Natural killer cell (primary cell): ENCODE measurements at places on chromosomes 5 and 9.

- DNase-seq: no peak
Measured at GRCh38 chr9:26437056-26437711, 455.4 kb downstream of the CAAP1 start.

- DNase-seq: no peak
Measured at GRCh38 chr5:135208903-135209721, 175.1 kb upstream of the PITX1 start.

- DNase-seq: no peak
Measured at GRCh38 chr9:33182519-33182918, 15.4 kb upstream of the B4GALT1 start.

- DNase-seq: no peak
Measured at GRCh38 chr9:76772686-76773445, 8.6 kb downstream of the PCA3 start.

DNA sequence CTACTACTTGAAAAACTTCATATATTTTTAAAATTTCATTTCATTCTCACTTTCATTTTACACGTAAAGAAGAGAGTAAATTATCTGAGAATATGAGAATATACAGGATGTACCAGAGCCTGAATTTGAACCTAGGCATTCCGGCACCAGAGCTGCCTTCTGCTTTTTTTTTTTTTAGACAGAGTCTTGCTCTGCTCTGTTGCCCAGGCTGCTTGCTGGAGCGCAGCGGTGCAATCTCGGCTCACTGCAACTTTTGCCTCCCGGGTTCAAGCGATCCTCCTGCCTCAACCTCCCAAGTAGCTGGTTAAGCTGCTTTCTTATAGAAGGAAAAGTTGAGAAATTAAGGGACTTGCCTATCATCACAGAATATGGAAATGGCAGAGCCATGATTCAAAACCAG lies 540.1 kb downstream of the EBF1 start:
- no peak for DNase-seq

GRCh38 chr5:172918421-172919371 lies 40.5 kb upstream of the RPL26L1 start:
- DNase-seq: peak; percentile 70

DNA sequence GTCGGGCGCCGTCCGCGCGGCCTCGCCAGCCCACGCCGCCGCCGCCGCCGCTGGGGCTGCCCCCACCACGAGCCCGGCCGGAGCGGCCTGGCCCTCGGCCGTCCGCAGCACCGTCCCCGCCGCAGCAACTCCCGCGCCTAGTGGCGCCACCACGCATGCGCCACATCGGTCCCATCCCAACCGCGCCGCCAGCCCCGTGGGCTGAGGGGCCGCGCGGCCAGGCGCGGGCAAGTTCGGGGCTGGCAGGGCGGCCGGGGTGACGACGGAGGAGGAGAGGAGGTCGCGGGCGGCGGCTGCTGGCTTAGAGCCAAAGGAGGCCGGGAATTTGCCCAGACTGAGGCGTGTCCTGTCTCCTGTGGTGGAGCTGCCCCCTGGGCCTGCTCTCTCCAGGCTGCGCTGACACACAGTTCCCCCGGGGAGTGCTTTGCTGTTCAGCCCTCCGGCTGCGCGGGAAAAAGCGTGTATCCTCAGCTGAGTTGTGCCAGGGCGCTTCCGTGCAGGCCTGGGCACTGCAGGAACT lies at the start of gene TUSC1:
TSS of gene TUSC1 (minus strand) at position 298 of the 520 bp plus-strand sequence. CDS start at position 166, 132 bp downstream.
- no peak for DNase-seq

DNA sequence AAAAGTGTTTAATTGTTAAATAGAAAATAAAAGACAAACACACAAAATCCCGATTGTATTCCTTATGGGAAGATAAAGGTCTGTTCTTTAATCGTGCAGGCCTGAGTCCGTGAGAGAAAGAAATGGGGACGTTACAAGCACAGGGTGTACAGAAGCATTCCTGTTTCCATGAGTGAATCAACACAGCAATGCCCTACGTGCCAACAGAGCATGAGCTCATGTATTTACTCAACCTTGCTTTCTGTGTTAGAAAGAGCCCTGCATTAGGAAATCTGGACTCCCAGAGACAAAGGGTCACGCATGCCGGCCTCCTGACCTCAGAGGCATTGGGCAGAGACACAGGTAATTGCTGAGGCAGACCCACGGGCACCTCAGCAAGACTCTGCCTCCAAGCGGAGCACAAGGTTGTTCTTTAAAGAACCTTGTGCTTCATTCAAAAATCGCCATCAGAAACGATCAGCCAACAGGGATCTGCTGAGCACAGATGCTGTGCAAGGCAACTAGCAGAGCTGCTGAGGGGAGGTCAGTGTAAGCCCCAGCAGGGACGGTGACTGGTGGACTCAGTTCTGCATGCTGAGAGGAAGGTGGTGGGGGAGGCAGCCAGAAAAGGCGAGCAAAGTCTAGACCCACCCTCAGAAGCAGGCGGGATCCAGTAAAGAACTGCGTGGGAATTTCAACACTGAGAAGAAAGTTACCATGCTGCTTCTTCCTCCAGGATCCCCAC lies 101.0 kb downstream of the TLE1 start:
- no peak for DNase-seq

DNA sequence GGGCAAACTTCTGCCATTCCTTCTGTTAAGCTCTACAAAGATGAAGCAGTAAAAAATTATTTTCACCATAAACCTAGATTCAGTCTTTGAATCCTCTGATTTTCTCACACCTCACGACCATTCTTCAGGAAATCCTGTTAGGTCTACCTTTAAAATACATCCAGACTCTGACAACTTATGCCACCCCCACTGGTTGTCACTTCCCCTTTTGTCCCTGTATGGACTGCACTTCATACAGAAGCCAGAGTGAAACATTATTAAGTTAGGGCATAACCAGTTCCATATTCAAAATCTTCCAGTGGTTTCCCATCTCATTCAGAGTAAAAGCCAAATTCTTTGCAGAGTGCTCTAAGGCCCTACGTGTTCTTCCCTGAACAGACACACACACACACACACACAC lies 499.8 kb downstream of the RASEF start:
- no peak for DNase-seq

GRCh38 chr9:89799766-89800165 lies 195.0 kb downstream of the GADD45G start:
- DNase-seq: no peak

DNA sequence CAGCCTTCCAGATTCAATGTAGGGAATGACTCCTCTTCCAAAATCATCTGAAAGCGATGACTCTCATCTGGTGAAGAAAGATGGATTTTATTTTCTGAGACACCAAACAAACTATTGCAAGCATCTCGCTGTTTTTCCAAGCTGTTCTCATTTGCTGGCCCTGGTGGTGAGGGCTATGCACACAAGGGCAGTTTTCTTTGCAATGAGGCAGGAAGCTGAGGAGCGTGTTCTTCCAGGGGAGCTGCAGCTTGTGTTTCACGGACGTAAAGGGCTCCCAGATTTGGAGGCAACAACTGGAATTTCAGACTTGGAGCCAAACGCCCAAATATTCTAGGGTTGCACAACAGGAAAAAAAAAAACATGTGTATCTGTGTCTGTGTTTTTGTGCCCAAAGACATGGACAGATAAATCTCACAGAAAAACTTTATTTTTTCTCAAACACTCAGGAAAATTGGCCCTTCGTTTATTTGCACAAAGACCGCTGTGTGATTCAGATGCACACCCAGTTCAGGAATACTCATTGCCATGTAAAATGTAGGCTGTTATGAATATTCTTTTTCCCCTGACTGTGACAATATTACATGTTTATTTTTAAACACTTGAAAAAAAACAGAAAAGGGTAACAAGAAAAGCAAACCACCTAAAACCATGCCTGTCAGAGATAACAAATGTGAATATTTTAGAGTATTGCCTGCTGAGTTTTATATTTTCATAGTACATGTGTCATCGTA lies 151.3 kb downstream of the GAS1 start:
- no peak for DNase-seq

GRCh38 chr9:132415181-132415580 lies 5.2 kb downstream of the CFAP77 start:
- DNase-seq: no peak

GRCh38 chr5:171355302-171355724 lies 32.3 kb upstream of the NPM1 start:
- peak; percentile 51 for DNase-seq

GRCh38 chr5:28305891-28306290 lies 1267.5 kb upstream of the CDH9 start:
- no peak for DNase-seq

DNA sequence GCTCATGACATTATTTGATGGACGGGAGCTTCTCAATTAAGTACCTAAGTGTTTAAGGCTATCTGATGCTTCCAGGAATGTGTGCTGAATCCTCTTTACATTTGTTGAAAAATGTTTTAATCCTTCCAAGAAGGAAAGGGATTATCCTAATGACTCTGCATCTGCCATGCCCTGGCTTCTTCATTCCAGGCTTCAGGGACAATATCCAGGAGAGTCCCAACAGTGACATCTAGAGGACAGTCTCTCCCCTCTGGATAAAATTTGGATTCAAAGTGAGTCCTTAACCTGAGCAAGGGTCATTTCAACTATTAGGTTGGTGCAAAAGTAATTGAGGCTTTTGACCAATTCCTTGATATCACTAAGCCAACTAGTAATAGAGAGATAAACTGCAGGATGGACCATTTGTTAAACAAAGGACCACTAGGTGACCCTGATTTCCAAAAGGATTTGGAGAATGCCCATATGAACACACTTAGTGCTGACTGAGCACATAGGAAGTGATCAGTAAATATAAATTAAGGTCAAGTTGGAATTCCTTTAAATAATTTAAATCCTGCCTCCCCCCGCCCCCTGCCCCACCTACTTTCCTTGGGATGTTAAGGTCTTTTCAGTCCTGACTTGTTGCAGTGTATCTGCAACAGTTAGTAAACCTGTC lies 19.1 kb downstream of the TNFSF8 start:
- DNase-seq: peak; percentile 47

GRCh38 chr9:126403397-126403796 lies 76.8 kb downstream of the MVB12B start:
- no peak for DNase-seq

DNA sequence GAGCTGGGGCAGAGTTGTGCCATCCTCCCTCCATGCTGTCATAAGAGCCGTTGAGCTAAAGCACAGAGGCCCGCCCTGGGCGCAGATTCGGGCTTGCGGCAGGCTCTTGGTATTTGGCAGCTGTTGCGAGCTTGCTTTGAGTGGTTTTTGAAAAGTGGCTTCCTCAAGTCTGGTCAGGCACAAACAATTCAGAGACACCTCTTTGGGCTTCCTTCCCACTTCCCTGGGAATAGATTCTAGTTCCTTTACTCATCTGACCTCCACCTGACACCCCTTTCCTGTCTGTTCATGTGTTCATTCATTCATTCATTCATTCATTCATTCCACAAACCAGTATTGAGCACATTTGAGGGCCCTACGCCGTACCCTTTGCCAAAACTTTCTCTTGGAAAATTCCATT lies 27.4 kb downstream of the NCS1 start:
- no peak for DNase-seq

DNA sequence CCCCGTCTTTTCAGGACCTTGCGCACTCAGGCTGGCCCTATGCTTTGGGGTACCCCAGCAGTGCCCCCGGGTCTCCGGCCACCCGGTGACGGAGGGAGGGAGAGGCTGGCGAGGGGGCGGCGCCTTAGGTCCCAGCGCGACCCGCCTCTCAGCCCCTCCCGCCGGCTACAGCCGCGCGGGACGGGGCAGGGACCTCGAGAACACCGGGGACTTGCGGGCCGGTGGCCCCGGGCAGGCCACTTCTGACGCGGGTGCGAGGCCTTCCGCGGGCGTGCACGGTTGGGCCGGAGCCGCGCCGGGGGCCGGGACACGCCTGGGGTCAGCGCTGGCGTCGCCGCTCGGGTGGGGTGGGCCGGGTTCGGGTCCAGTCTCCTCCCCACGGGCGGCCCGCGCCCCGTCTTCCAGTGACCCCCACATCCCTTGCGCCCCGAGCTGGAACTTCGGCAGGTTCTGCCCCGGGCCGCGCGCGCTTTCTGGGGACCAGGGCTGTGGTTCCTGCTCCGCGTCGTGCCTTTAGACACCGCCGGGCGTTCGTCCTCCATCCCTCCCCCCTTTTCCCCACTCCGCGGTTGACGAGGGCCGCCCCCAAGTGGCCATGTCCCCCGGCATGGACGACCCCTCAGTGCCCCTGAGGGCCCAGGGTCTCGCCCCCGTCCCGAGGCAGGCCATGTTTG lies 3.8 kb upstream of the SQSTM1 start:
- no peak for DNase-seq

GRCh38 chr9:88342246-88342645 lies 46.0 kb upstream of the SPIN1 start:
- DNase-seq: no peak

- no peak for DNase-seq
Measured at GRCh38 chr5:57911438-57911837, 428.8 kb upstream of the ACTBL2 start.

- peak; percentile 33 for DNase-seq
Measured at GRCh38 chr9:27365707-27366376, 68.9 kb upstream of the EQTN start.

- no peak for DNase-seq
Measured at GRCh38 chr9:70553707-70554673, 139.5 kb upstream of the KLF9 start.

DNA sequence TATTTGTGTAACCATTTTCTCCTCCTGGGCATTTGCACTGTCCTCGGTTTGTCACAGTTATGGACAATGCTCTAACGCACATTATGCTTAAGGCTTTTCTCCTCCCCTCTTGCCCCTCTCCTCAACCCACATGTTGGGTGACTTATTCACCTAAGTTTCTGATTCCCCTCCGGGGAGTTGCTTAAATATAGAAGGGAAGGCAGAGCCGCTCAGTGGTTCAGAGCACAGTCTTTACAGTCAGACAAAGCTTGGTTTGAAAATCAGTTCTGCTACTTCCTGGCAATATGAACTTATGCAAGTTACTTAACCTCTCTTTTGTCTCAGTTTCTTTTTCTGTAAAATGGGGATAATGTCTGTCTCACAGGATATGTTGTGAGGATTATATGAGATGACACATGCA lies 41.2 kb upstream of the SPRY4 start:
- no peak for DNase-seq

DNA sequence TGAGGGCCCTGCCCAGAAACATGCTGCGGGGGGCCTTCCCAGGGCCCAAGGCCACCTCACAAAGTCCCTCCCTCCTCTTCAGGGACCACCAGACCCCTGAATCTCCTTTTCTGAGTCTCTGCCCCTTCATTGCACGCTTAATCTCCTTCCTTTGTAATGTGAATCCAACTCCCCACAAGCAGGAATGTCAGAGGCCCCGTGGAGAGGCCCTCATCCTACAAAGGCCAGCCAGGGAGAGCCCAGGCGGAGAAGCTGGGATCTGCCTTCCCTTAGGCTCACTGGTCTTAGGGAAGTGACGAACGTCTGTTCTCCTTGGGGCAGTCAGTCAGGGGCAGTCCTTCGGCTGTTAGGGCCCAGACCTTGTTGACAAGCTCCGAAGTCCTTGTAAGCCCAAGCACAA lies 2.3 kb downstream of the SMIM33 start:
- no peak for DNase-seq

- no peak for DNase-seq
Measured at GRCh38 chr9:88957526-88957925, 33.7 kb upstream of the S1PR3 start.
